Globus pallidus (tissue), 1 donor: ENCODE measurements at places on chromosomes 1 and 21.

GRCh38 chr1:157110003-157110402 lies 10.4 kb upstream of the ETV3L start:
- no peak for DNase-seq

DNA sequence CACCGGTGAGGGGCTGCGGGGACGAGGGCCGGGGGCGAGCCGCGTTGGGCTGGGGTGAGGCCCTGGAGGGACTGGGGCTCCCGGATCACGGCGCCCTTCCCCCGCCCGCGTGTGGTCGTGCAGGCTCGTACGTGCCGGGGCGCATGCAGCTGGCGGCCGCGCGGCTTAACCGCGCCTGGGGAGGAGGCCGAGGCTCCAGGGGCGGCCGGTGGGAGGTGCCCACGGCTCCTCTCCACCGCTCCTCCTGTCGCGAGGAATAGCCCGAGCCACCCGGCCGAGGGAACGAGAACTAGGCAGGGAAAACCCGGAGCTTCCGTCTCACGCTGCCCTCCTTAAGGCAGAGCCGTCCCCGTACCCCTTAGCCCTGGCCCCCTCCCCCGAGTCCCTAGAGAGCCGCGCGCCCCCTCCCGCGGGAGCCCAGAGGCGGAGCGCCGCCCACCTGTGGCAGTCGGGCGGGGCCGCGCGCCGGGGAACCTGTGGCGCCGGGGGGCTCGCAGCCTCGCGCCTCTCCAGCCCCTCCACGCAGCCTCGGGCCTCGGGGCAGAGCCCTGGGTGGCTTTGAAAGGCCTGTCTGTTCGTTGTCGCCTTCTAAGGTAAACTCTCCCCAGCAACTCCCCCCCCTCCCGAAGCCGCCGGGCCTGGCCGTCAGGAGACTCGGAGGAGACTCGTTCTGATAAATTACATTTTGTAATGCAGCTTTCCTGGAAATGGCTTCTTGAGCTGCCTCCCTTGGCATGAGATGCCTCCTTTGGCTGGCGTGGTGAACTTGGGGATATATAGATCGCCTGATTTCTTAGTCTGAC lies 746 bp downstream of the AK4 start:
- peak; percentile 7 for DNase-seq

DNA sequence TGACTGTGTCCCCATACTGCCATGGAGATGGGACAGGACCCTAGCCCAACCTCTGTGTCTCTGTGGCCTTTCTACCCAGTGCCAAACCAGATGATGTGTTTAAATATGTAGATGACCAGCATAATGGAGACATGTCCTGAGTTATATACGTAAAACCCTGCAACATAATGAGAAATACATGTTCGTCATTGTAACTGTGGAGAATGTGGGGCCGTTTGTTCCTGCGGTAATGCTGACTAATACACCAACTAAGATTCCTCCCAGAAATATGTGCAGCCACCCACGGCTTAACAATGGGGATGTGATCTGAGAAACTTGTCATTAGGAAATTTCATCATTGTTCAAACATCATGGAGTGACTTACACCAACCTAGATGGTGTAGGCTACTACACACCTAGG lies 71.7 kb upstream of the SIM2 start:
- DNase-seq = no peak

- DNase-seq = no peak
Observed at GRCh38 chr1:41314376-41315145, 46.7 kb upstream of the FOXO6 start.

DNA sequence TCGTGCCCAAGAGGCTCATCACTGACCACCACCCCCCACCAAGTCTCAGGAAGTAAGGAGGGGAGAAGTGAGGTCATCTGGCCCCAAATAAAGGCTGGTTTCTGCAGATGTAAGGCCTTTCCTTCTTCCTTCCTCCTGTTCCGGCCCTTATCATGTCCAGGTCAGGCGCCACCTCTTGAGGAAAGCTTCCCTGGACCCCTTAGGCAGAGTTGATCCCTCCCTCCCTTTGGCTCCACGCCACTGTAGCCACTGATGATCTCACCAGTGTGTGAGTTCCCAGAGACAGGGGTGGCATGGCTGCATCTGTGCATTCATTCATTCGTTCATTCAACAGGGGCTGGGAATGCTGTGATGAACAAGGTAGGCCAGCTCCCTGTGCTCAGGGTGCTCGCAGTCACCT lies 59.2 kb downstream of the TAS1R2 start:
- no peak for DNase-seq

DNA sequence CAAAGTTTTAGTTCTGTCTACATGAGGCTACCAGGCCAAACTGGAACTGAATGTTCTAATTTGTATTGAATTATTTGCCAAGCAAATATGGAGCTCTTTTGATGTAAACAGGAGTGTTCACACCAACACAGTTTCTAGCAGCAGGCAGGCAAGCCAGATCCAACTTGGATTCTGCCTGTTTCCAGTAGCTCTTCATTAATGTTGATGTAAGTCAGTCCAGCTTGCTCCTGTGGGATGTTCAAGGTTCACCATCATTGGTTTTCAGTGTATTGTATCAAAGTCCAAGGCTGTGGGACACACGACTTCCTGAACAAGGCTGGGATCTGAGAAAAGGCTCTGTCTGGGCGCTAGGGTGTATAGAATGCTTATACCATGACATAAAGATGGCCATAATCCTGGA lies 68.1 kb downstream of the PAPPA2 start:
- no peak for DNase-seq

DNA sequence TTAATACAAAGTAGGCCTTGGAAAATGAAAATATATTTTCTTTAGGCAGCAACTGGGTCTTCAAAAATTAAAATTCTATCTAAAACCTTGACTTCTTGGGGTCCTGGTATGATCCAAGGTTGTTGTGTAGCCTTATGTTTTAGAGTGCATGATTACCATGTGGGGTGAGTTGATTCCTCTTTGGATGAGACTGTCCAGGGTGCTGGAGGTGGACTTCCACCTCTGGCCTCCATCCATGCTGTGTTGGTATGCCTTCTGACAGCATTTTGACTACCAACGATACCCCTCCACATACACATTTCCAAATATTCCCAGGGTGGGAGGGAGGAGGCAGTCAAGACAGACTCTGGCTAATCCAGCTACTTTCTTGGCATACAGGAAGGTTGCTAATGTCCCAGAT lies 205.0 kb downstream of the TNR start:
- no peak for DNase-seq

DNA sequence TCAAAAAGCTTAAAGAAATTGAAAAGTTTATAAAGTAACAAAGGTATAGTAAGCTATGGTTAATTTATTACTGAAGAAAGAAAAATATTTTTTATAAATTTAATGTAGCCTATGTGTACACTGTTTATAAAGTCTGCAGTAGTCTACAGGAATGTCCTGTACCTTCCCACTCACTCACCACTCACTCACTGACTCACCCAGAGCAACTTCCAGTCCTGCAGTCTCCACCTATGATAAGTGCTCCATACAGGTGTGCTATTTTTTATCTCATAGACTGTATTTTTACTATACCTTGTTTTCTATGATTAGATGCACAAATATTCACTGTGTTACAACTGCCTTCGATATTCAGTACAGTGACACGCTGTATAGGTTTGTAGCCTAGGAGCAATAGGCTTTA lies 106.6 kb downstream of the NR5A2 start:
- no peak for DNase-seq

- DNase-seq = peak; percentile 56
Observed at GRCh38 chr1:218344814-218345672, at the start of gene TGFB2. Gene TGFB2 (plus strand): TSS chr1:218345336. CDS start chr1:218346702, 1,366 bp downstream.

GRCh38 chr1:166884040-166884642 lies 8.1 kb upstream of the TADA1 start:
- DNase-seq = peak; percentile 38

GRCh38 chr1:111110197-111110899 lies 29.5 kb downstream of the DRAM2 start:
- no peak for DNase-seq

GRCh38 chr1:205805082-205805711 lies 7.8 kb downstream of the SLC41A1 start:
- DNase-seq = no peak

DNA sequence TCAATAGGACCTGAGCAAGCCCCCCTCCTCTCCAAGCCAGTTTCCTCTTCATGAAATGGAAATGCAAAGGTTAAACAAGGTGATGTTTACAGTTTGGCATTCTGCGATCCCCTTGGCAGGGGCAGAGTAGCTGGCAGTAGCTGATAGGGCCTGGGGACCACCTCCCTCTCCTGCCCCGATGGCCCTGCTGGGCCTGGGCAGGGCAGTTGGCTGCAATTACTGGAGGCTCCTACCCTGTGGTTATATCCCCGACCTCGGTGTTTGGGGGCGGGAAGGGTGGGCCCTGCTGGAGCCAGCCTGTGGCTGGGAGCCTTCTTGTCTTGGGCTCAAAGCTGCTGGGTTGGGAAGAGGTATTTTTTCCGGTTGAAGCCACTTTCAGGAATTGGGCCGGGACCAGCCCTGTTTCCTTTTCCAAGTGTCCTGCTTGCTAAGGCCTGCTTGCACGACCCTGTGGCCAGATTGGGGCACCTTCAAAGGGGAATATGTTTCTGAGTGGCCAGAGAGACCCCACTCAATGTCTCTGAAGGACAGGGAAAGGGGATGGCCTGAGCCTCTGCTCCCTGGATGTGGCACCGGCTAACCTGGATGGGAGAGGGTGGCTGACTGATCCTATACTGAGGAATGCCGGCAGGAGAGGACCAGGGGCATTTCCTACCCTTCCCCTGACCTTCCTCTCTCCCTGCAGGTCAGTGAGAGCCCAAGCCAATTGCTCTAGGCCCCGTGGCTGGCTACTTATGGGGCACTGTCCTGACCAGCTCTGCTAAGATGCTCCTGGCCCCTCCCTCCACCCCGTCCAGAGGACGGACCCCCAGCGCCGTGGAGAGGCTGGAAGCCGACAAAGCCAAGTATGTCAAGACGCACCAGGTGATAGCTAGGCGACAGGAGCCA lies 1.9 kb downstream of the FAM110D start:
- no peak for DNase-seq

GRCh38 chr1:210684466-210685294 lies 356.0 kb downstream of the HHAT start:
- DNase-seq = no peak

DNA sequence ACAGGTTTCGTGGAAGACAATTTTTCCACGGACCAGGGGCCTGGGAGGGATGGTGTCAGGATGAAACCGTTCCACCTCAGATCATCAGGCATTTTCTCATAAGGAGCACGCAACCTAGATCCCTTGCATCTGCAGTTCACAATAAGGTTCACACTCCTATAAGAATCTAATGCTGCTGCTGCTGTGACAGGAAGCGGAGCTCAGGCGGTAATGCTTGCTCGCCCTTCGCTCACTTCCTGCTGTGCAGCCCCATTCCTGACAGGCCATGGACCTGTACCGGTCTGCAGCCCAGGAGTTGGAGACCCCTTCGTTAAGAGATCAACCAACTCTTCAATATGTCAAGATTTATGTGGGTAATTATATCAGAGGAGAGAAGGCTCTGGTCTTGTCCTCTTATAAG lies 3.3 kb upstream of the DHX9 start:
- no peak for DNase-seq

DNA sequence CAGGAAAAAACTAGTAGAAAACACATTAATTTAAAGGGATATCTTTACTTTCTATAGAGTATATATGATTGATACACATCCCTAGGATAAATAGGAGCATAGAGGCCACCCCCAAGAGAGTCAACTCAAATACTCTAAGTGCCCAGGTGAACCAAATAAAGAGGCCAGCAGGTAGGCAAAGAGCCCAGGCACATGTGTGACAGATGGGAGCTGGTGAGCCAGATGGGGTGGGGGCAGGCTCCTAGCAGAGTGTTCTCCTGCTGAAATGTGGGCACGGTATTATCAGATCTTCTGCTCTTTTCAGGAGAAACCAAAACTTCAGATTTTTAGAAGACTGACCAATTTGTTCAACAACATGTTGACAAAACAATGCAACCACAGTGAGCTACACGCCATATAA lies 333.4 kb upstream of the PKN2 start:
- no peak for DNase-seq
